ENCODE measurements at places on chromosomes 3 and 15. TPM values are rescaled to one million over a fixed set of nuclear protein-coding genes. Genes with fewer than 3 reads are reported as not detected.

DNA sequence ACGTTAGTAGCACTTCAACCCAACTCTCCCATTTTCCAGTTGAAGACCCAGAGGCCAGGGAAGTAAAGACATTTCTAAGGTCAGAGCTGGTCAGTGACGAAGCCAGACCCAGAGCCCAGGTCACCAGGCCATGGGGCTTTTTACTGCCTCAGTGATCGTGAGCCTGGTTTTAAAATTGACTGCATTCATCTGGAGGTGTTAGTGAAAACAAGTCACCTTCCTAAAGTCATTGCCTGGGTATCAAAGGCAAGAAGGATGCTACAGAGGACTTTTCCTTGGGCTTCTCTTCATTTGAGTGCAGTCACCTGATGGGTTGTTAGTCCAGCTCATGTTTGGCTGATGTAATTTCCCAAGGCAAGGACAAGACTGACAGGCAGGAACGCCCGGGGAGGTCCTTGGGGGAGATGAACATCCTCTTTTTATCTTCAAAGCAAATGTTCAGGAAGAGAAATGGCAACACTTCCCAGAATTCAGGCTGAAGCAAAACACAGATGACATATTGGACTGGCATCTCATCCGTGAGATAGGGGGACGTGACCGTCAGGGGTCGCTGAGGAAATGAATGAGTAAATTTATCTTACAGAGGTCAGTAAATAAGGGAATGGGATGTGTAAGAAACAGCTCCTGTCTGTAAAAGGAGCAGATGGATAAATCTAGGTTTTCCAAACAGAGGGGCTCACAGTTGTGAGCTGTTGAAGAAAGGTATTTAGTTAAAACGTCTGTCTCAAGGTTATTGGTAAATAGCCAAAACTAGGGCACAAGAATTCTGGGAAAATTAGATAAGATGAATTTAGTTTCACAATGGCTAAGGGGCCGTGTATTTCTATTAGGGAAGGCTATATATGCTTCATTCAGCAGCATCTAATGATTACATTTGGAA, 201.2 kb downstream of the OPA1 start:
- H3K4me3 ChIP-seq = no peak overlapping the region
- no peaks in the 10 kb centered on the region for H3K27me3 ChIP-seq
- H3K27ac ChIP-seq = no peak overlapping the region

DNA sequence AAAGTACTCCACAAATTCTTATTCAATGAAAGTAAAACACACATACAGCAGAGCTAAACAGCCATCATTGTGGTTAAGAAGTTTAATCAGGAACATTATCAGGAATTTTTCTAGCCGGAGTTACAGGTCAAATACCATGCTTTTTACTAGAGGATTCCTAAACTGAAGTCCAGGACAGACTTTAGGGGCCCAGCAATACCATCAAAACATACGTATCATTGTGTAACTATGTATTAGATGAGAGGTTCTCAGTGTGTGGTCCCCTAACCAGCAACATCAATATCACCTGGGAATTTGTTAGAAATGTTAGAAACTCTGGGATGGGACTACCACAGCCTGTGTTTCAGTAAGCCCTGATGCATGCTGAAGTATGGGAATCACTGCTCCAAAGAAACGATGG, 404.2 kb upstream of the IL12A start:
- H3K4me1 ChIP-seq = no peaks in the 10 kb centered on the region
- no peaks in the 10 kb centered on the region for H3K36me3 ChIP-seq
- H3K4me3 ChIP-seq = no peak overlapping the region
- H3K27ac ChIP-seq = no peak overlapping the region

GRCh38 chr3:137081711-137082110, 123.9 kb downstream of the IL20RB start:
- no peaks in the 10 kb centered on the region for H3K36me3 ChIP-seq
- no peaks in the 10 kb centered on the region for H3K4me1 ChIP-seq
- H3K27me3 ChIP-seq = no peaks in the 10 kb centered on the region

- no peaks in the 10 kb centered on the region for H3K27me3 ChIP-seq
- no peak overlapping the region for H3K4me3 ChIP-seq
- H3K4me1 ChIP-seq = no peaks in the 10 kb centered on the region
- no peak for DNase-seq
- H3K27ac ChIP-seq = no peak overlapping the region
Measured at GRCh38 chr3:189641776-189642175, 10.6 kb downstream of the TP63 start.

DNA sequence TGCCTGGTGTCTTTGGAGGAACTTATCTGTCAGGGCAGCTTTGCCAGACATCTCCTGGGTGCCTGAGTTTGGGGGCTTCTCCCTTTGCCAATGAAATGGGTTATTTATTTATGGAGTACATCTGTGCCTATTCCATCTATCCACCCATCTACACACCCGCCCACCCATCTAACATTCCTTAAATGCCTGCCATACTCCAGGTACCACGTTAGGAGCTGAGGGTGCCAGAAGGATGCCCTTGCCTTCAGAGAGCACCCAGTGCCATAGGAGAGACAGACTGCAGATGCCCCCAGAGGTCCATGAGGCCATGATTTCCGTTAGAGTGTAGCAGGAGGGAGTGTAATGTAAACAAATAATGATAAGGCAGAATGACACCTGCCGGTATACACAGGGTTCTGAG, 21.8 kb upstream of the KIF23 start:
- H3K36me3 ChIP-seq = no peaks in the 10 kb centered on the region
- H3K4me3 ChIP-seq = no peak overlapping the region

- no peak for DNase-seq
- no peak overlapping the region for H3K27ac ChIP-seq
- peaks cover 18% of the 10 kb centered on the region for H3K4me1 ChIP-seq
- no peaks in the 10 kb centered on the region for H3K36me3 ChIP-seq
- no peak overlapping the region for H3K4me3 ChIP-seq
Measured at GRCh38 chr3:160472344-160472743, 22.8 kb upstream of the TRIM59 start.

DNA sequence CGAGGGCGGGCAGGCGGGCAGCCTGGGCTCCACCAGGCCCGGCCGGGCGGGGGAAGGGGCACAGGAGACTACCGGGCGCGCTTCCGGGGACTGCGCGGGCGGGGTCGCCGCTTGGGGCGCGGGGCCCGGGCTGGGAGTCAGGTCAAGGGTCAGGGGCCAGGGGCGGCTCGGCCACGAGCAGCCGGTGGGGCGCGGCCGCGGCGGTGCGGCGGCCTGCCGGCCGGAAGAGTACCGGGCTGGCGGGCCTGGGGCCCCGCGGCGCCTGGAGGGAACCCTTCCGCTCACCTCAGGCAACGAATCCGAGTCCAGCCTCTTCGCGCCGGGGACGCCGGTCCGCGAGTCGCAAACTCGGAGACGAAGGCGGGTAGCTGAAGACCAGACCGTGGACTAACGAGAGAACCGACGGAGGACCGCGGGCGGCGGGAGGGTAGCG, 225 bp downstream of the RHOA start:
- H3K27me3 ChIP-seq = no peaks in the 10 kb centered on the region
- DNase-seq = peak; percentile 81
- peak overlapping the region; percentile 81 for H3K4me3 ChIP-seq
- peaks cover 19% of the 10 kb centered on the region for H3K4me1 ChIP-seq

- no peaks in the 10 kb centered on the region for H3K27me3 ChIP-seq
- H3K36me3 ChIP-seq = no peaks in the 10 kb centered on the region
- DNase-seq = no peak
- H3K4me1 ChIP-seq = peaks cover 11% of the 10 kb centered on the region
- H3K27ac ChIP-seq = peak overlapping the region; percentile 24
Measured at GRCh38 chr3:149662240-149662887, 4.5 kb upstream of the WWTR1 start.

GRCh38 chr15:36422631-36423030, 156.8 kb upstream of the CDIN1 start:
- DNase-seq = no peak
- no peaks in the 10 kb centered on the region for H3K36me3 ChIP-seq
- H3K4me1 ChIP-seq = peaks cover 2% of the 10 kb centered on the region
- no peak overlapping the region for H3K4me3 ChIP-seq
- H3K27ac ChIP-seq = no peak overlapping the region
- no peaks in the 10 kb centered on the region for H3K27me3 ChIP-seq

- no peak for DNase-seq
- H3K27ac ChIP-seq = no peak overlapping the region
- peaks cover 41% of the 10 kb centered on the region for H3K36me3 ChIP-seq
- H3K4me1 ChIP-seq = peaks cover 14% of the 10 kb centered on the region
- H3K27me3 ChIP-seq = no peaks in the 10 kb centered on the region
Measured at GRCh38 chr15:78018946-78019644, 58.4 kb downstream of the TBC1D2B start.

GRCh38 chr3:115968871-115969270, 345.6 kb downstream of the GAP43 start:
- no peaks in the 10 kb centered on the region for H3K27me3 ChIP-seq
- no peaks in the 10 kb centered on the region for H3K4me1 ChIP-seq
- H3K27ac ChIP-seq = no peak overlapping the region

DNA sequence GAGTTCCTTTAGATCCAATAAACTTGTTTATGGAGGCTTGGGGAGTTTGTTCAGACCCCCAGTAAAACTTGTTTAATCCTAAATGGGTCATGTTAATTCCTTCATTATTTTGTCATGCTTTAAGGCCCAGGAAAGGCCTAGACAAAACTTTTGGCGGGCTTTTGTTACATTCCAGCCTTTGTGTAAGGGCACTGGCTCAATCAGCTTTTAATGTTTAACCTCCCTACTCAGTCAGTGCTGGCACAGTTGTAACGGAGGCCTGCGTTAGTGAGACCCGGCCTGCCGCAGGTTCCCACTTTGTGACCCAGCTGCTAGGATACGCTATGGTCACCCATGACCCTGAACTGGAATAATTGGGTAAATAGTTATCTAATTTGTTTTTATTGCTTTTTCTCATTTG, 59.2 kb downstream of the OXSM start:
- peaks cover 4% of the 10 kb centered on the region for H3K4me1 ChIP-seq
- H3K27me3 ChIP-seq = no peaks in the 10 kb centered on the region
- no peak overlapping the region for H3K4me3 ChIP-seq

- no peak for DNase-seq
- H3K4me1 ChIP-seq = peaks cover 25% of the 10 kb centered on the region
- H3K36me3 ChIP-seq = no peaks in the 10 kb centered on the region
- peaks cover 9% of the 10 kb centered on the region for H3K27me3 ChIP-seq
Measured at GRCh38 chr3:194285024-194285849, 65.9 kb downstream of the CPN2 start.

GOLGA6D gene
- polyA plus RNA-seq = 0.02 TPM

PLA2G4B gene
- 5.3 TPM for polyA plus RNA-seq

FSIP1 gene
- polyA plus RNA-seq = 0.43 TPM

CHAC1 gene
- 9.3 TPM for polyA plus RNA-seq

DZIP1L gene
- 6.4 TPM for polyA plus RNA-seq

LRRK1 gene
- polyA plus RNA-seq = 6.5 TPM

GOLGA8J gene
- not detected for polyA plus RNA-seq

IGSF11 gene
- polyA plus RNA-seq = 0.08 TPM

MBD4 gene
- polyA plus RNA-seq = 11.7 TPM

NOX5 gene
- 0.05 TPM for polyA plus RNA-seq

PLXND1 gene
- 53.5 TPM for polyA plus RNA-seq

ATP10A gene
- not detected for polyA plus RNA-seq

SEMA7A gene
- 1.3 TPM for polyA plus RNA-seq

LRRIQ4 gene
- not detected for polyA plus RNA-seq

HDC gene
- not detected for polyA plus RNA-seq

Measured in SK-N-SH (cell line).